Spinal cord (tissue), 10 donors: ENCODE measurements at places on chromosomes 12 and 14. TPM values are rescaled to one million over a fixed set of nuclear protein-coding genes. Genes with fewer than 3 reads are reported as not detected.

The METAP2 gene
- 73.2 TPM for total RNA-seq

DNA sequence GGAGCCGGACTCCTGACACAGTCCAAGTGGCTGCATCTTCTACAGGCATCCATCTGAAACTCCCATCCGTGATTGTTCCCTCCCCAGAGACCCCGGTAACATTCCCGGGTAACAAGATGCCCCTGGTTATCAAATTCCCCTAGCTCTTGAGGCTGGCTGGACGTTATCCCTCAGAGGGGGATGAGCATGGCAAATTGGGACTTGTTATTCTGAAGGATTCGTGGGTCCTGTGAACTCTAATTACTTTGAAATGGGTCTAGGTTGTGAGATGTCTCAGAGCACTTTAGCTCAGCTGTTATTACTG is 642 bp upstream of the PAN2 start:
- no peak for DNase-seq

DNA sequence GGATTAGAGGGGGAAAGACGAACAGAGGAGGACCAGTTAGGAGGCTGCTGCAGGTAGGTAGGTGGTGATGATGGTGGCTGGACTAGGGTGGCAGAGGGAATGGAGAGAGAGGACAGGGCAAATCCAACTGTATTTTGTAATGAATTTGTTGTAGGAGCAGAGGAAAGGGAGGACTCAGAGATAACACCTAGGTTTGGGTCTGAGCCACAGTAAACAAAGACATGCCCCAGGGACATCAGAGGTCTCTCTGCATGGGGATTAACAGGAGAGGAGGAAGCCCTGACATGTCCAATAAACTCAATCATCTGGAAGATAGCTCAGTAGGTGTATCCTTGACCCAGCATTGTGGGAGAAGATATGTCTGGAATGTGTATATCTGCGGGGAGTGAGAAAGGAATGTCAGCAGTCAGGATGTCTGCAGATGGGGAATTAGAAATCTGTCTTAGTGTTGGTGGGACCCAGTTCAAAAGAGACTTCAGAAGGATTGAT is 4.7 kb upstream of the SLC48A1 start:
- no peak for DNase-seq

GRCh38 chr12:124338448-124338847 is 43.6 kb downstream of the RFLNA start:
- no peak for DNase-seq

DNA sequence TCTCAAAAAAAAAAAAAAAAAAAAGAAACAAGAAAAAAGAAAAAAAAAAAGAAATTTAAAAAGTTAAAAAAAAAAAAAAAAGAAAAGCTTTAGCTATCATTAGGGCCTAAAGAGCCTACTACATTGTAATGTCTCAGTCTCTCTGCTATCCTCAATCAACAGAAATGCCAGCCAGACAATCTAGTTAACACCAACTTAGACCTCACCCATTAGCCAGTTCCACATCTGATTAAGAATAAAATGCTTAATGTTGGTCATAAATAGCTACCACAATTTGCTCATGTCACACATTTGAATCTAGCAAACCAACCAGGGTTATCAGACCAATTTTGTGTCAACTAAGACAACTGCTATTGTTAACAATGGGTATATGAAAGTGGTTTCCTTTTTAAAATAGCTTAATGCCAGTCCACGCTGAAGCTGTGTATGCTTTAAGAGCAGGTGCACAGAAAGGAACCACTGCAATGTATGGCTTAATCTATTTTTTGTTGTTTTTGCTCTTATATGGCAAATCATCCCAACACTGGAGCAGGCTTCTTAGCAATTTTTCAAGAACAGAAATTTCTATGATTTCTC is 45.5 kb upstream of the SELPLG start:
- DNase-seq: no peak

DNA sequence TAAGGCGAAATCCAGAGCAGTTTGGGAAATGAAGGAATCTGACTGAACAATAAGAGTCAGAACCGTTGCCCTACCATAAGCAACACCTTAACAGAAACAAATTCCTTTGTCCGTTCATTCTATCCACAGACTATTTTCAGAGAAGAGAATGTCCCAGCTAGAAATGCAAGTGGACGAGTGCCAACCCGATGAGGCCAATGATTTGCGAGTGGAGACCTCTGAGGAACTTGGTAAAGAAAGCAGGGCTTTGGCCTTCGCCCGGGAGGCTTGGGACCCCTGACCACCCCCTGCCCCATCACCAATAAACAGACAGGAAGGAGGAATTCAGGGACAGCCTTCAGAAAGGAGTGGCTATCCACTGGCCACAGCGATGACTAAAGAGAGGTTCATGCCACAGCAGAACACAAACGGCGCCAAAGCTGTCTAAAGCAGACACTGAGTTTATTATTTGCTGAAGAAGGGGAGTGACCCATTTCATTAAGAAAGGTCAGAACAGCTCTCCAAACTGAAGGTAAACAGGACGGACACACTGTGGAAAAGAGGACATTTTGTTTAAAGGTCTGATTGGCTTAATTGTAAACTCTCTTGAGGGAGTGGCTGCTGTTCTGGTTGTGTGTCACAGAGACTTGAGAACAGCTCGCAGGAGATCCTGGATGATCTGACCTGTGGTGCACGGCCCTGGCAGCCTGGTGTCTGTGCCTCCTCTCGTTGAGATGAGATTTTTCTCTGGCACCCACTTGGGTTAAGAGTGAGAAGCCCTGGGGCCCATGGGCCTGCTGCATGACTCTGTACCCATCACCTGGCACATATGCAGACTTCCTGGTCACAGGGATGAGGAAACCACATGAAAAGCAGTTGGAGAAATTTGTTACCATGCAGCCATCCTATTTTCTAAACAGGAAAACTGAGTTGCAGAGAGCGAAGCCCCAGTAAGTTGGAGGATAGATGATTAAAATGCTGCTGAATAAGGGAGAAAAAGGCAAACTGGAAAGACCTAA is 142.0 kb upstream of the PZP start:
- no peak for DNase-seq
